GM23338 (cell line): ENCODE measurements at places on chromosomes 5 and 9.
A peak's percentile ranks its signal among the peaks of the same experiment; 100 is the strongest.

DNA sequence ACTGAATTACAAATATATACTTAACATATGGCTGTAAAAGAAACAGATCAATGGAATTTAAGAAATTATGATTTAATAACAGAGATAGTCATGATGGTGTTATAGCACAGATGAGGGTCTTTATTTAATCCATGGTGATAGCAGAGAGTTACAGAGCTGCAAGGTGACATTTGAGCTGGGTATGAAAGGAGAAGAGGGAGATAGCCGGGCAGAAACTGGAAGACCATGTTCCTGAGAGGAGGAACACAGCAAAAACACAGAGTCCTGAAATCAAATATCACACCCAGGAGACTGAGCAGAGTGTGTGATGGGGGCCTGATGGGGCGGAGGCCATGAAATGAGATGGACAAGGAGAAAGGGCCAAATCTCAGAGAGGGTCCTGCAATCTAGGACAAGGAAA, 163.4 kb downstream of the PJA2 start:
- DNase-seq = no peak

GRCh38 chr9:130866474-130866965, 30.1 kb downstream of the QRFP start:
- DNase-seq = peak; percentile 97

DNA sequence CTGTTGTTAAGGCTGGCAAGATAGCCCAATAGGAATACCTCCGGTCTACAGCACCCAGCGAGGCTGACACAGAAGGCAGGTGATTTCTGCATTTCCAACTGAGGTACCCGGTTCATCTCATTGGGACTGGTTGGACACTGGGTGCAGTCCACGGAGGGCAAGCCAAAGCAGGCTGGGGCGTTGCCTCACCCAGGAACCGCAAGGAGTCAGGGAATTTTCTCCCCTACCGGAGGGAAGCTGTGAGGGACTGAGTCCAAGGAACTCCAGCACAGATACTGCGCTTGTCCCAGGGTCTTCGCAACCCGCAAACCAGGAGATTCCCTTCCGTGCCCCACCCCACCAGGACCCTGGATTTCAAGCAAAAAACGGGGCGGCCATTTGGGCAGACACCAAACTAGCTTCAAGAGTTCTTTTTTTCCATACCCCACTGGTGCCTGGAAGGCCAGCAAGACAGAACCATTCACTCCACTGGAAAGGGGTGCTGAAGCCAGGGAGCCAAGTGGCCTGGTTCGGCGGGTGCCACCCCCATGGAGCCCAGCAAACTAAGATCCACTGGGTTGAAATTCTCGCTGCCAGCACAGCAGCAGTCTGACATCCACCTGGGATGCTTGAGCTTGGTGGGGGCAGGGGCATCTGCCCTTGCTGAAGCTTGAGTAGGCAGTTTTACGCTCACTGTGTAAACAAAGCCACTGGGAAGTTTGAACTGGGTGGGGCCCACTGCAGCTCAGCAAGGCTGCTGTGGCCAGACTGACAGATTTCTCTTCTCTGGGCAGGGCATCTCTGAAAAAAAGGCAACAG, 647.2 kb downstream of the BNC2 start:
- no peak for DNase-seq

DNA sequence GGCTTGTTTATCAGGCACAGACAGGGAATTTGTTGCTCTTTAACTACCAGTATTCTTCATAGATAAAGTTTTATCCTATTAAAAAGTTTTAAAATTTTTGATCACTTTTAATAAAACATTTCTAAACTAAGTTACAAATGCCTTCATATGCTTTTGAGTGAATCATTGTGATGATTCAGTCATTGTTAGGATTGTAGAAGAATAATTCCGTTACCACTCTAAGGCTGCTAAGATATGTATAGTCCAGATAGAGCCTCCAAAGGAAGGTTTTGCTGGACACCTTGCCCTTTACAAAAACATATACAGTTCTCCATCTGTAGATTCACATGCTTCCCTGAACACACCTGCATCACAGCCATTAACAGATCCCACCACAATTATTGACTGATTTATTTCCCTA, 233.7 kb downstream of the SPOCK1 start:
- no peak for DNase-seq

GRCh38 chr5:68139611-68140441, 75.7 kb upstream of the PIK3R1 start:
- no peak for DNase-seq

- no peak for DNase-seq
Measured at GRCh38 chr5:110268283-110268682, 458.2 kb downstream of the TMEM232 start.

DNA sequence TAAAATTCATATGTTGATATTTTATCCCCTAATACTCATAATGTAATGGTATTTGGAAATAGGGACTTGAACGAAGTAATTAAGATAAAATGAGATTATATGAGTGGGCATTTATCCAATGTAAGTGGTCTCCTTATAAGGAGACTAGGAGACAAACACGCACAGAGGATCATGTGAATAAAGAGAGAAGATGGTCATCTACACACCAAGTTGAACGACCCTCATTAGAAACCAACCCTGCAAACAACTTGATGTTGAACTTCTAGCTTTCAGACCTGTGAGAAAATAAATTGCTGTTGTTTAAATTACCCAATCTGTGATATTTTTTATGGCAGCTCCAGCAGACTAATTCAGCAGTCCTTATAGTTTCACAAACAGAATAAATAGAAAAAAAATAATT, 27.5 kb upstream of the SELENOP start:
- DNase-seq = no peak

DNA sequence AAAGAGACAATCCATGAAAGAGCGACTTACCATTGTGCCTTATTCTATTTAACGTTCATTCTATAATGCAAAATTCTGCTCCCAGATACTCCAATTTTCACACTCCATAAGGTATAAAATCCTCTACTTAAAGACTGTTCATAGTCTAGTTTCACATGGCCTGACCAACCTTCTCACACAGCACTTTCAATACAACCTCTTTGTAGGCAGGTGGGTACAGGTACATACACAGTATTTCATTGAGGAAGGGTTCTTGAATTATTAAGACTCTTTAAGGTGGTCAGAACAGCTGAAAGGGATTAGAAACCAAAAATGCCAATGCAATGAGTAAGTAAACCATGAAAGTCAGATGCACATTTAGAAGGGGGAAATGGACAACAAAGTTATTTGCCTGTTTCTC, 352.0 kb downstream of the PARP8 start:
- DNase-seq = no peak

DNA sequence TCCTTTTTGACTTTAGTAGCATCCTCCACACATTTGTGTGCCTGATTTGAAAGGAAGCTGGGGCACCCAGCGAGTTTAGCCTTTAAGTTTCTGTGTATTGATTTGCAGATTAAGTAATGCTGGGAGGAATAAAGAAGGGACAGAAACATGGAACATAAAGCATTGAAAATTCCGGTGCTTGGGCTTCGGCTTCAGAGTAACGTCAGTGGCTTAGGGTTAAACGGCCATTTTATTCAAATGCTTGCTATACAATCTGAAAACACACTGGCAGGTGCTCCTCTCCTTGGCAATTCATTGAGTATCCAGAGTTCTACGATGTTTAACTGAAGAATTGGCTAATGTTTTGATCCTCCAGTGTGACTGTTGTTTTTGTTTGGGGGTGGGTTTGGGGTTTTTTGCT, 58.0 kb upstream of the FSD1L start:
- DNase-seq = peak; percentile 68

GRCh38 chr5:53219174-53219573, 109.6 kb upstream of the MOCS2 start:
- DNase-seq = no peak

DNA sequence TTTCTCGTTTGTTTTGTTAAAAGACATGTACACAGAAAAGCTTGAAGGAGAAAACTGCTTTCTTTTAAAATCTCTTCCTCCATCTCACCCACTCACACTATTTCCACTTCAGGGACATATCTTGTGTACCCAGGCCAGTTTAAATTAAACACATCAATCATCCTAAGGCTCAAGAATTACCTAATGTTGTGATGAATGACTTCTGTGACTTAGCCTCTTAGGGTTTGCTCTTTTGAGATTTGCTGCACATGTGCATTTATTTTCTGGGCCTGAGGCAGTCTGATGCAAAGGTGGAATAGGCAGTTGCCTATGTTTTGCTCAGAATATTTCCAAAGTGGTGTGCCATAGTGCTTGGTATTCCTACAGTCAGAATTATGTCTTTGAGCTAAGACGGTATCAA, 439.9 kb upstream of the CHD1 start:
- DNase-seq = no peak
